ENCODE measurements at places on chromosomes 5 and 9.

DNA sequence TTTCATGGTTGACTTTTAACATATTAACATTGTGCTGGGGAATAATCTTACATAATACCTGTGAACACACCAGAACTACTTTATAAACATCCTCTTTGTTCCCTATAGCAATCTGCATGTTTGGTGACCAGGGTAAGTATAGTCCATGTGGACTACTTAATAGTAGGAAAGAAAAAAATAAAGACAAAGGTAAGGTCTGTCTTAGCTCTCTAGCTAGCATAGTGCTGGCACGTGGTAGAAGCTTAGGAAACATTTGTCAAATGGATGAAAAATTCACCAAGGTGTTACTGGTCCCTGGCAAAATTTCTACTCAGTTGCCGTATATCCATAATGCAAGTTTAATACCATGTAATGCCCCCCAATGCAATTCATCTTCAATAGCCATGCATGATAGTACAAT is 78.6 kb upstream of the ABCA1 start:
- no peak for DNase-seq

DNA sequence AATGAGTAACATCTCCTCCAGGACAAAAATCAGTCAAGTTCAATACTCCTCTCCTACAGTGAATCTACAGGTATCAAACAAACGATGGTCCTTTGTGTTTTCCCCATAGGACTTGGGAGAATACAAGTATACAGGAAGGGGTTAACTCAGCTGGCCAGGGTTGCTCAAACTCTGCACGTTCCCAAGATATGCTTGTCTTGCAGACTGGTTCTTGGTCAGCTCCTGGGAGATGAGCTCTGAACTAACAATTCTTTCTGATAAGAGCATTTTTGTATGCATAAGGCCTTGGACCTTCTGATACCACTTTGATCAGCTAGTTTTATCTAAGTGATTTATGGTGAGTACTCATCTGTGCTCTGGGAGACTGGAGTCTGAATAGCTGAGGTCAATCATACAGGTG is 42.1 kb downstream of the LOX start:
- no peak for DNase-seq

- DNase-seq: no peak
These were observed 215.7 kb downstream of the SLIT3 start for GRCh38 chr5:169085212-169085611.

DNA sequence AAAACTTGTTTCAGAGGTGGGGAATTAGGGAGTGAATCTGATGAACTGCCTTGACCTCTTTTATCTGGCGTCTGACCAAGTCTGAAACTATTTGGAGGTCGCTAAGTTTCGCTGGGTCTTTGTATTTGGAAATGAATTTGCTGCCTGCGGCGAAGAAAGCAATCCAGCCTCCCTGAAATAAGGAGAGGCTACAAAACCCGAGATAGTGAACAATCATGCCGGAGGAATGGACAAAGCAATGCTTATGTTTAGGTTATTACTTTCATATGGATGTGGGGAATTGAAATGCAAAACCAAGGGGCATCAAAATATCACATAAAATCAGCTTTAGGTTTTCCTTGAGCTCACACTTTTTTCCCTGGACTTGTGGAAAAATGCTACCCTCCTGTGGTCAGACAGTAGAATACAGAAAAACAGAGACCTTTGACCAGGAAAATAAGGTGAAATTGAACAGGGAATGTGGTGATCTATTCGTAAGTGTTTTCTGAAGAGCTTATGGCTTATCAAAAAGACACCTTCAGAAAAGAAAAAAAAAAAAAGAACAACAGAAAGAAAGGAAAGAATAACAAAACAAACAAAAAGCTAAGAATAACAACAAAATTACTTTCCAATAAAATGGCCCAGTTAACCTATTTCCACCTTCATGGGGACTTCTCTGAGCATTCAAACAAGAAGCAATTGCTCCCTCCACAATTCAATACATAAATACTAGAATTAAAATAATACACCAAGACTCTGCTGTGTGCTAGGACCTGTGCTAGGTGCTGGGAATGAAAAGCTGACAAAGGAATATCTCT is 68.6 kb upstream of the DPYSL3 start:
- DNase-seq: no peak

- no peak for DNase-seq
These were observed 577 bp downstream of the AP3S1 start for GRCh38 chr5:115842089-115842935.

DNA sequence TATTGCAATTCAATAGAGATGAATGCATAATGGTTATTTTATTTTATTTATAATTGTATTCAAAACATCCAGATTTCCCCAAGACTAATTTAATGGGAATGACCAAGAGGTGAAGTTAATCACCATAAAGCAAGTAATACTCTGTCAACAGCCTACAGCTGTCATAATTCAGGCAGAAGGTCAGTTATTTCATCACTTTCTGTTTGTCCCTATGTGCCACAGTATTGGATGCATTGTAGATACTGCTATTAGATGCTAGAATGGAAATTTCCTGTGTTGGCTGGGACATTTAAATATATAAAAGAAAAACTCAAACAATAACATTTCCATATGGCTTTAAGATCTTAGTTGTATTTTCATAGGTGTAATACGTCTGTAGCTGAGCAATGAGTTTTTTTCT is 56.7 kb upstream of the MINAR2 start:
- no peak for DNase-seq

GRCh38 chr9:123753669-123754258 is 176.2 kb downstream of the DENND1A start:
- no peak for DNase-seq

DNA sequence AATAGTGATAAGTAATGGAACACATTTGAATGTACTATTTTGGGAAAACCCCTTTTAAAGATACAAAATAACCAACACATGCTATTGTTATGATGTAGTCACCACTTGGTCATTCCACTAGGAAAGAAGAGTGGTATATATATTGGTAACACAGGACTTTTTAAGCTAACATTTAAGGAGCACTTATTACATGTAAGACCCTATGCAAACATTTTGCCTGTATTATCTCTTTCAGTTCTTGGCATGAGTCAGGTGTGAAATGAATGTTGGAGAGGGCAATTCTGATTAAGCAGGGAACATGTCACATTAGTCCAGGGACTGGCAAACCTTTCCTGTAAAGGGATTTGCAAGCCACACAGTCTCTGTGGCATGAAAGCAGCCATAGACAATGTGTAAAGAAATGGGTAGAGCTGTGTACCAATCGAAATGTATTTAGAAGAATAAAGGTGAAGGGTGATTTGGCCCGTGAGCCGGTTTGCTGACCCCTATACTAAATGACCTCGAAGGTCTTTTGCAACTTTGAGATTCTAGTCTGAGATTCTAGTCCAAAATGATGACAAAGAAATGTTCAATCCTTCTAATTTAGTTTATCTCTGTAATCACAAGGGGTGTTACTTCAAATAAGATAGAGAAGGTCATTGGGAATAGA is 15.3 kb downstream of the ABLIM3 start:
- no peak for DNase-seq

DNA sequence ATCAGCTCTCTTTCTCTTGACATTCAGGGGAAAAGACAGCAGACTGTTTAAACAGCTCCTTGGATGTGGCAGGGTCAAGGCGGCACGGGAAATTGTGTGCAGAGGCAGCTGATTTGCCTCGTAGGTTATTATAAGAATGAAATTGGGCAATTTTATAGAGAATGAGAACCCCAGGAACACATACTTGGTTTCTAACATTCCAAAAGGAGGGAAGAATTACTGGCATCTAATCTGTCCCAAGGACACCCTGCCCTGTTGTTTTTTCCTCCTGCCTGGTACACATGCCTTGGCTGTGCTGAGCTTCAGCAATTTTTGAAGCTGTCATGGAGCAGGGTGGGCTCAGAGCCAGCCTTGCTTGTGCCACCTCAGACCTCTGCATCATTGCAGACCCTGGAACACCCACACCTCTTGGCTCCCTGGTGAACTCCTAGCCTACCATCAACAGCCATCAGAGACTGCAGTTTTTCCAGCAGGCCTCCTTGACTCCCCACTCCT is 143.6 kb downstream of the BOD1 start:
- DNase-seq: no peak

DNA sequence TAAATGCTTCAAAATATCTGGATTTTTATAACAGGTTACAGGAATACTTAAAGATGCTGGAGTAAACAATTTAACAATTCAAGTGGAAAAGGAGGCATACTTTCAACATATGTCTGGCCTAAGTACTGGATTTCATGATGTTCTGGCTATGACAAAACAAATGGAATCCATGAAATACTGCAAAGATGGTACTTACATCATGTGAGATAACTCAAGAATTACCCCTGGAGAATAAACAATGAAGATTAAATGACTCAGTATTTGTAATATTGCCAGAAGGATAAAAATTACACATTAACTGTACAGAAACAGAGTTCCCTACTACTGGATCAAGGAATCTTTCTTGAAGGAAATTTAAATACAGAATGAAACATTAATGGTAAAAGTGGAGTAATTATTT is 35.6 kb downstream of the SLC30A5 start:
- DNase-seq: no peak

GRCh38 chr5:143155455-143155854 is 248.0 kb downstream of the NR3C1 start:
- DNase-seq: no peak

GRCh38 chr5:111958851-111959250 is 201.9 kb upstream of the NREP start:
- no peak for DNase-seq

DNA sequence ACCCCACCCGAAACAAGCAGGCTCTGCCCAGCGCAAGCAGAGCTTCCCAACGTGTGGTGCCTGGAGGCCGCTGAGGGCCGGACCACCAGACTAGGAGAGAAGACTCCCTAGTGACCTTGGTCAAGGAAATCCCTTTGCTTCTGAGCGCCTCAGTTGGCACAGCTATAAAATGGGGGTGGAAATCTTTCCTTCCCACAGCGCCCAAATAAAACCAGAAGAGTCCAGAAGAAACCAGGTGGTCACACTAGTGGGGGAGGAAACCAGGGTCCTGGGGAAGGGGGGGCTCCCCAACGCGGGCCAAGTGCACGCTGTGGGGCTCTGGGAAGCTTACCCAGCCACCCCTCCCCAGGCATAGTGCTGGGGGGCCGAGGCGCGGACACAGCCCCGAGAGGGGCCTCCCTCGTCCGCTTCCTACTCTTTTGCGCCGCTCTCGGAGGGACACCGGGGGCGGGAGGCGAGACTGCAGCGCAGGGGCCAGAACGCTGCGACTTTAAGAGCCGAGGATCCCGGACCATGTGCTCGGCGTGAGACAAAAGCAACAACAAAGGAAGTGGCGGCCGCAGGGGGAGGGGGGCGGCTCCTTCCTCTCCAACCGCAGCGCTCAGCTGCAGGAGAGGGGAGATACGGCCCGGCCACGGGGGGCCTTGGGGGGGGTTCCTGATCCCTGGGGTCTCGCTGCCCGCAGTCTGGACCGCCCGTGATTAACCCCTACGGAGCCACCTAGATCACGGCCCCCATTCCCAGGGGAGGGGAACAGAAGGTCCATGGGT is 885 bp downstream of the RNF44 start:
- peak; percentile 47 for DNase-seq

GRCh38 chr9:85742597-85742936 is 813 bp upstream of the AGTPBP1 start:
- no peak for DNase-seq

DNA sequence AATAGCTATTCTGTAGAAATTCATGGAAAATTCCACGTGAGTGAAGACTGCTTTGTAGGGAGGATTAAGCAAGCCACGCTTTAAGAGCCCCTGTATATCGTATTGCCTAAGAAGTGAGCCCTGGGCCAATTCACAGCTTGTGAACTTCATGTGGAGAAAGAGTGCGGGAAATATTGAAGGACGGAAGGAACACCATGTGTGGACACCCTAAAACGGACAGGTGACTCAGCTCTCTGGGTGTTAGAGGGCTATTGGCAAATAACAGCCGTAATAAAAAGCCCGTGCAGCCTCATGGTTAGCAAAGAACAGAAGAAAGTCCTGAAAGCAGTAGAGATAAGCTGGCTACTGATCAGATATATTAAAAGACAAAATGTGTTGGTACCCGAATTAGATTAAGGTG is 26.4 kb downstream of the ZNF366 start:
- no peak for DNase-seq

GRCh38 chr9:137127301-137128157 is 11.4 kb upstream of the GRIN1 start:
- DNase-seq: no peak

DNA sequence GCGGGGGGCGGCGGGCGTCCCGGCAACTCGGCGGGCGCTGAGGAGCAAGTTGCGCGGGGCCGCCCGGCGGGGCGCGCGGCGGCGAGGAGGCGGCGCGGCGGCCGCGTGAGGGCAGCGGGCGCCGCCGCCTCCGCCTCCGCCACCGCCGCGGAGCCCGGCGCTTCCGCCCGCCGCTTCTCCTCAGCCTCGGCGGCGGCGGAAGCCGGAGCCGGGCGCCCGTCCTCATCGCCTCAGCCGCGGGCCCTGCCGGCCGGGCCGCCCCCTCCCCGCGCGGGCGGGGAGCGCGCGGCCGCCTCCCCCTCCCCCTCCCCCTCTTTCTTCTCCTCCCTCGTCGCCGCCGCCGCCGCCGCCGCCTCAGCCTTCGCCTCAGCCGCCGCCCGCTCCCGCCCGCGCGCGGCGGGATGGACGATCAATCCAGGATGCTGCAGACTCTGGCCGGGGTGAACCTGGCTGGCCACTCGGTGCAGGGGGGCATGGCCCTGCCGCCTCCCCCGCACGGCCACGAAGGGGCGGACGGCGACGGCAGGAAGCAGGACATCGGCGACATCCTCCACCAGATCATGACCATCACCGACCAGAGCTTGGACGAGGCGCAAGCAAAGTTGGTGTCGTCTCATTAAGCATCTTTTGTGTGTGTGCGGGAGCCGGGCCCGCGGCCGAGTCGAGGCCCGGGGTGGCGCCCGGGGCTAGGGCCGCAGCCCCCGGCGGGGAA is at the start of gene PBX3:
PBX3 (plus strand) TSS at position 321 of the 712 bp plus-strand sequence.
- DNase-seq: no peak

GRCh38 chr9:86732514-86733171 is 214.7 kb downstream of the GAS1 start:
- no peak for DNase-seq

DNA sequence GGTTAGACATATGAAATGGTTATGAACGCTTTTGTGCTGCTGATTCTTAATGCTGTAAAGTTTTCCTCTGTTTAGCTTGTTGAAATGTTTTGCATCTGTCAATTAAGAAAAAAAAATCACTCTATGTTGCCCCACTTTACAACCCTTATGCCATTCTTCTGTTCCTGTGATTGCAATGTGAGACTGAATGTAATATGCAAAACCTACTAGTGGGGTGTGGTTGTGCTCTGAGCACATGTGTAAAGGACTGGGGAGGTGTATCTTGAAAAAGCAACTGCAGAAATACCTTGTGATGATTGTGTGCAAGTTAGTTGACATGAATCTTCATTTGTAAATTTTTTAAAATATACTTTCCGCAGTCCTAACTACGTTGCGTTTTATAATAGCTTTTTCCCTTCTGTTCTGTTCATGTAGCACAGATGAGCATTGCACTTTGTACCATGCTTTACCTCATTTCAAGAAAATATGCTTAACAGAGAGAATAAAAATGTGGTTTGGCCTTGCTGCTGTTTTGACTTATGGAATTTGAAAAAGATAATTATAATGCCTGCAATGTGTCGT is 357.0 kb upstream of the PIK3R1 start:
- no peak for DNase-seq
